ENCODE measurements at places on chromosomes 7 and 10.

DNA sequence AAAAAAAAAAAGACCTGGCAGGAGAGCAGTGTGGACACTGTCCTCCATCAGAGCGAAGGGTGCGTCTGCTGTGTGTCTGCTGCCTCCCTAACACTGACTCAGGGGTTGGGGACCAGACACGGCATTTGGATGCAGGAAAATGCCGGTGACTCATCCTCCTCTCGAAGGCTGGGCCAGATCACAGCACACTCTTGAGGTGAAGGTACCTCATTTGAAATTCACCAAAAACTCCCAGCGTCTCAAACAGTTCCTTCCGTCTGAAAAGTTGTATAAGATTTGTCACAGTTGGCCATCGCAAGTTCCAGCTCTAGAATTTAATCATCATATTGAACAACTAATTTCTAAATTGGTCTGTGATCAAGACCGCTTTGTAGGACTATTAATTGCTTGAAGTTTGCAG, 118.1 kb upstream of the LYZL2 start:
- DNase-seq, result no peak

DNA sequence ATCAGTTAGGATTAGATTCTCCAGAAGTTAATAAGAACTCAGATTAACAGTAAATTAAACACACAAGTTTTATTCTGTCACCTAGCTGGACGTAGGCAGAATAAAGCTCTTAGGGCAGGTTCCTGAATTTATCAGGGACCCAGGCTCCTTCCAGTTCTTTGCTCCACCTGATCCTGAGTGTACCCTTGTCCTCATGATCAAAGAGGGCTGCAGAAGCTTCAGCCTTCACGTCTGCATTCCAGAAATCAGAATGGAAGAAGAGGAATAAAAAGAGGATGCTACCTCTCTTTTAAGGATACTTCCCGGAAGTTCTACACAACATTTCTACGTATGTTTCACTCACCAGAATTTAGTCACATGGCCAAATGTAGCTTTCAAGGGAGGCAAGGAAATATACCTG, 1.7 kb upstream of the GSAP start:
- DNase-seq, result no peak

- DNase-seq, result no peak
These were observed 2.7 kb downstream of the CYP3A5 start for GRCh38 chr7:99677013-99677647.

DNA sequence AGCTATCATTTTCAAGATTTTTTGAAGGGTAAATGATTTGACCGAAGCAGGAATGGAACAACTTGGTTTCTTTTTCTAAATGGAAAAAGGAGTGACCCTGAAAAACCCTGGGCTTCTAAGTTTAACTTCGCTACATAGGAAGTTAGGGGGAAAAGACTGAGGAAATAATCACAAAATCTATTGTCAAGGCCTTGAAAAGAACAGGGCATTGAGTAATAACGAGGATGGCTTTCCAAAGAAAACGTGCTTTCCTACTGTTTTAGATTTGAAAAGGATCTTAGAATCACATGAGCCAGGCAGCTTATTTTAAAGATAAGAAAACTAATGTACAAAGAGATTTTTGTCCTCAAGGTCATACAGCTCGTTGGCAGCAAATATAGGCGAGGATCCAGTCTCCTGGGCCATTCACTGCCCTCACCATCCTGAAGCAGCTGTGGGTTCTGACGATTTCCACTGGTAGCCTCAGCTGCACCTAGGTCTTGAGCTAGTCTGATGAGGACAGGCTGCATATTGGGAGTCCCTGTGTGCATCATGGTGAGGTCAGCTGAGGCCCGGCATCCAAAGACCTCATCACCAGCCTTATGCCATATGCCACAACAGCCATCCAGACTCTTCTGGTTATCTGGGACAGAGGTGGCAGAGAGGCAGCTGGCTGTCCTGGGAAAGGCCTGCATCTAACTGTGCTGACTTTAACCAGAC, 384.7 kb upstream of the NRP1 start:
- DNase-seq, result no peak

- no peak for DNase-seq
These were observed 5.1 kb downstream of the ZNF680 start for GRCh38 chr7:64557601-64558322.

GRCh38 chr10:100146875-100147650, 38.8 kb downstream of the ERLIN1 start:
- DNase-seq, result no peak

GRCh38 chr10:100364735-100365391, 17.8 kb downstream of the SCD start:
- DNase-seq, result no peak

GRCh38 chr7:117836-118614, 74.3 kb upstream of the FAM20C start:
- no peak for DNase-seq

DNA sequence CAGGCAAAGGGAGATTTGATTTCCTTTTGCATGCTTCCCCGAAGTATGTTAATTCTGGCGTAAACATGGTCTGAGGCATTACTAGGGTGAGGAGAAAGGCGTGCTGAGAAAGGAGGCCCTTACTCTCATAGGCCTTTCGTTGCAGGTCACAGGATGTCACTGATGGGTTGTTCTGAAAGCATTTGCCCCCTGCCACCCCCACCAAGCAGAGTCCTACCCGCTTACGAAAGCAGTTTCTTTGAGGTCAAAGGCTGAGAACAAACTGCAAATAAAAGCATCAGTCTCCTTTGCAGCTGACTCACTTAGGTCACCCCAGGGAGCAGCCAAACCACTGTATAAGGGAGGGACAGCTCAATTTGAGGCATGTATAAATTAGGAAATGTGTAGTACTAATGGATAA, 57.1 kb downstream of the BPGM start:
- no peak for DNase-seq

GRCh38 chr10:62689712-62690111, 114.8 kb upstream of the ADO start:
- no peak for DNase-seq

DNA sequence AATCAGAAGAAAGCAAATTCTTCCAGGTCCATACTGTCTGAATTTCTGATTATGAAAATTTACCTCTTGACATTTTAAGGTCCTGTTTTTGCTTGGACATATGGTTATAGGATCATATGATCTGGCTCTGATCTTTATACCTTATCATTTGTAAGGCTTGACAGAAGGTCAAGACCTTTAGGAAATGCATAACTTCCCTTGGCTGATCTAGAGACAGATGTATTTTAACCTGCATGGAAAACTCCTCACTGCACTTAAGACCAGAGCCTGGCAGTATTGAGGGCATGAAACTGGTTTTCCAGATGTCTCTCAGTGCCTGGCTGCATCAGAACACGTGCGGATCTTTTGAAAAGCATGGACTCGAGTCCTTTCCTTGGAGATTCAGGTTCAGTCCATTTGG, 55.9 kb downstream of the TRRAP start:
- no peak for DNase-seq

- DNase-seq, result no peak
These were observed 177.4 kb downstream of the CELF2 start for GRCh38 chr10:11194859-11195586.

DNA sequence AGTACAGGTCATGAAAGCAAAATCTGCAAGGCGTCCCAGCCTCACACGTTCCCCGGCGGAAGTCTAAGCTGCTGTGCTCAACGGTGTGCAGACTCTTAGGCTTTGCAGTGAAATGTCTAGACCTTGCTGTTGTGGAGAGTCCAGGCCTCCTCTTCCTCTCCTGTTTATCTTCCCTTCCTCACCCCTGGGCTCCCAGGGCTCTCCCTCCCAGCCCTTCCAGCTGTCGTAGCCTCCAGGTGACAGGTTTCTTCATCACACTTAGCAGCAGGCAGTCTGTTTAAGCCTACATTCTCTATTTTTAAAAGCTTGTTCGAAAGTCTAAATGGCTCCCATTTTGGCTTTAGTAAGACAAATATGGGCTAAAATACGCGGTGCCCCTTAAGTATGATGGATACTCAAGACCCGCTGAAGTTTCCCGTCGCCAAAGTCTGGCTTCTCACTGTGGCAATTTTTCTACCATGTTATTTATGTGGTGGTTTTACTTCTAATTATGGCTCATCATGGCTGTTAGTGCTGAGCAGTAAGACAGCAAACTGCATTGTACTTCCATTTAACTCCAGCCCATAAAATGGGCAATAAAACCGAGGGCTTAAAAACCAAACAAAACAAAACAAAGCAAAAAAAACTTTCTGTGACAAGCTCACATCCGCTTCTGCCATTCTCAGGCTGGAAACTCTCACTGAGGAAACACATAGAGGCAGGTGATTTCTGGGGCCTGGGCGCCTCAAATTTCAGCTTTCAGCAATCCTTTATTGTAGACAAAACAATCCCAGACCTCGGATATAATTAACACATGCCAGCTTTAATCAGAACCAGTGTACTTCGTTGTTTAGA, 243.2 kb downstream of the SNX10 start:
- DNase-seq, result no peak

DNA sequence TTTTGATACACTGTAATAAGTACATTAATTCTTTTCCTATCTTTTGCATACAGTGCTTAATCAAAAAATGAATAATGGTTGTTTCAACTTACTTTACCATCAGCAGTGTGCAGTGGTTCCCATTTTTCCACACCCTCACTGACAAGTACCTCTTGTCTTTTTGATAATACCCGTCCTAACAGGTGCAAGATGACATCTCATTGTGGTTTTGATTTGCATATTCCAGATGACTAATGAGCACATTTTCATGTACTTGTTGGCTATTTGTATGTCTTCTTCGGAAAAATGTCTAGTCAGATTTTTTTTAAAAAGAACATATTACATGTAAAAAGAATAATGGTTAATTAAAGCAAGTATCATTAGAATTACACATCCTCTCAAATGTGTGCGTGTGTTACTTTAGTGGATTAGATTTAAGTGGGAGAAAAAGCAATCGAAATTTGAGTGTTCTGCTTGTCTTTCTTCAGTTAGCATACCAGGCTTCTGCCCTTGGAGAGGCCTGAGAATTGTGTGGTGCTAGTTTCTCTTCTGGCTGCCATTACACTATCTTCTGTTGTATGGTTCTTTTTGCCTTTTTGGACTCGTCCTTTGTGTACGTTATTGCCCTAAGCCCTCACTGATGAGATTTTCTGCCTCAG, 291.2 kb downstream of the AUTS2 start:
- DNase-seq, result no peak

DNA sequence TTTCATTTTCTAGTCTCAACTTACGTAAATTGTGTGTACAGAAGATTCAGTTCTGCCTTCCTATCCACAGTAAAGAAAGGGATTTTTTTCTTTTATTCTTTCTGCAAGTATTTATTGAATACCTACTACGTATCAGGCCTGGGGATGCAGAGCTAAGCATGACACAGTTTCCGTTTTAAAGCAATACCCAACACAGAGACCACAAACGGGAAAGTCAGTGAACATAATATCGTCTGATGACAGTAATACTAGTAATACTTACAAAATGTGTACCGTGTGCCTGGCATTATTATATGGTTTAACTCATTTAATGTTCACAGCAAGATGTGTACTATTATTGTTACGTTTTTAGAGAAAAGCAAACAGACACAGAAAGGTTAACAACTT, 22.4 kb downstream of the REEP3 start:
- no peak for DNase-seq

DNA sequence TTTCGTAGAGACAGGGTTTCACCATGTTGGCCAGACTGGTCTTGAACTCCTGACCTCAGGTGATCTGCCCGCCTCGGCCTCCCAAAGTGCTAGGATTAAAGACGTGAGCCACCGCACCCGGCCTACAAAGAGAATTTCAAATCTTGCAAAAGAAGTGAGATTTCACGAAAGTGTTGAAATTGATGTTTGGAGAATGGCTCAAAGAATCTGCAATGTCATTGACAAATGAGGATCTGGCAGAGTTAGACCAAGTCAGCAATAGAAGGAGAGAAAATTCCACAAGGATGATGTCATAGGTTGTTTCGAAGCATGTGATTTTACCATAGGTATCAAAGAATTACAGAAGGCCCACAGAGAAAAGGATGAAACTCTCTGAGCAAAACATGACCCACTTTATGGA, 71.7 kb downstream of the LYZL2 start:
- no peak for DNase-seq

GRCh38 chr10:118310822-118311221, 31.3 kb downstream of the FAM204A start:
- no peak for DNase-seq

- DNase-seq, result peak; percentile 60
These were observed 49.0 kb upstream of the BAMBI start for GRCh38 chr10:28628184-28628893.

GRCh38 chr7:16422917-16423316, 1.6 kb upstream of the CRPPA start:
- DNase-seq, result no peak

DNA sequence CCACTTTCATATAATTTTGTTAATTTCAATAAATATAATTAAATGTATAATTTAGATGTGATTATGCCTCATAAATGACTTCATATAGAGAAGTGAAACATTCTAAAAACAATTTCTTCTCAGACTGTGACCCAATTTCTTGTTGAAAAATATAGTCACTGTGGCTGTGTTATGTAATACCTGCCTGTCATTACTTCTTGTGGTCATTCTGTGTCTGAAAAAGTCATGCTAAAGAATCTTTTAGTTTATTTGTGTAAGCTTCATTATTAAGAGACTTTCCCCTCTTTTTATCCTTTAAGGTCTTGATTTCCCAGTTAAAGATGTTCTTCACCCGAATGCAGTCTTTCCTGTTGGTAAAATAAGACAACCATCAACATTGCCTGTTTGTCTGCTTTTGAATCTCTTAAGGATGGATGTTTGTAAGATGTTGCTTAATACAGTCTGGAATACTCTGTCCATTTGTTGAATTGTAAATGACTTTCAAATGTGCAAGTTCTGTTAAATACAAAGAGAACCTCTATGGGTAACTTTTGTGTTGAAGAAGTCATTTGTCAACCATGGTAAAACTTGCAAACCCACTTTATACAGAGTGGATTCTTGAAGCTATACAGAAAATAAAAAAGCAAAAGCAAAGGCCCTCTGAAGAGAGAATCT, 16.0 kb downstream of the KAT6B start:
- no peak for DNase-seq

- DNase-seq, result no peak
These were observed 343.9 kb upstream of the COBL start for GRCh38 chr7:51660516-51660915.

DNA sequence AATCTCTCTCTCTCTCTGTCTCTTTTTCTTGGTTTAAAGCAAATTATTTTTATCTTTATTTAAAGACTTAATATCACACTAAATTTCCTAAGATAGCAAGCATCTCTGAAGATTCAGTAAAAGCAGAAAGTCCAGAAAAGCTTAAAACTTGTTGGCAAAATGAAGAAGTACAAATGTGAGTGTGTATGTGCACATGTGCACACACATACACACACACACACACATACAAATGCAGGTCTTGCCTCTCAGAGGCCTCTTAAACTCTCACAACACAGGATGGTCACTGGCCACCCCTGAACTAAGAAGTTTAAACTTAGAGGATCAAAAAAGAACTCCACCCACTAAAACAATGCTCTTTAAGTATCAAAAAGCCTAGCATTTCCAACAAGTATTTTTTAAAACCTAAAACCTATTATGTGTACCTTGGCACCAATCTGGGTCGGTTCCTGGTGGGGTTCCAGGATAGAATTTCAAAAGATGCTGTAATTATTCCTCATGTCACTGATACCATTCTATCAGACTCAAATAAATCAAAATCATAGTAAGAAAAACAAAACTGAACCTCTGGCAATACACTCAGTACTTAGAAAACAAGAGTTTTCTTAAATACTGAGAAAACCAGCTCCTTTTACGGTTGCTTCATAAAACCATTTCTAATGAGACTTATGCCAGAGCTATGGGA, 55.0 kb downstream of the SORBS1 start:
- DNase-seq, result no peak
